ENCODE measurements at places on chromosomes 3 and 15. TPM values are rescaled to one million over a fixed set of nuclear protein-coding genes. Genes with fewer than 3 reads are reported as not detected.

The RFTN1 gene
- total RNA-seq = 11.2 TPM

The GPR62 gene
- not detected for total RNA-seq

The TMEM115 gene
- total RNA-seq = 92.2 TPM

The EFHB gene
- total RNA-seq = 0.88 TPM

The CYP8B1 gene
- not detected for total RNA-seq

The FBXW12 gene
- total RNA-seq = not detected

The CIP2A gene
- 1.3 TPM for total RNA-seq

The TMC3 gene
- total RNA-seq = not detected

The CA12 gene
- total RNA-seq = 253 TPM

The IMPG2 gene
- 0.11 TPM for total RNA-seq

The RTP4 gene
- total RNA-seq = 0.84 TPM

The PRRT3 gene
- total RNA-seq = 3.2 TPM

The EAF2 gene
- 1.3 TPM for total RNA-seq

The A4GNT gene
- not detected for total RNA-seq

The KLHL6 gene
- total RNA-seq = 0.58 TPM

The DGKG gene
- total RNA-seq = 9.5 TPM

The SPINT1 gene
- total RNA-seq = 489 TPM

The TTC21A gene
- total RNA-seq = 5.6 TPM

The PIF1 gene
- total RNA-seq = 1.3 TPM

The KLF15 gene
- 31.3 TPM for total RNA-seq

The ROPN1B gene
- 4.0 TPM for total RNA-seq

The OR5K2 gene
- not detected for total RNA-seq

The PRTG gene
- total RNA-seq = not detected

The ECE2 gene
- total RNA-seq = not detected

The MINDY4B gene
- not detected for total RNA-seq

The DPPA4 gene
- not detected for total RNA-seq

The GRK7 gene
- total RNA-seq = not detected

The FOXB1 gene
- not detected for total RNA-seq

The HDAC11 gene
- 21.5 TPM for total RNA-seq

The SLC22A13 gene
- total RNA-seq = not detected

The ATP8B4 gene
- 3.0 TPM for total RNA-seq

The DUOX1 gene
- total RNA-seq = 136 TPM
